Thymus (tissue), 14 donors: ENCODE measurements at places on chromosomes 7 and 10. TPM values are rescaled to one million over a fixed set of nuclear protein-coding genes. Genes with fewer than 3 reads are reported as not detected.

Gene PTPRN2
- total RNA-seq: 1.7 TPM

Gene ANKRD2
- 0.05 TPM for total RNA-seq

Gene CFAP69
- total RNA-seq: 0.47 TPM

Gene KIN
- total RNA-seq: 16.1 TPM

Gene DGKI
- total RNA-seq: 0.33 TPM

Gene GIMAP8
- total RNA-seq: 6.1 TPM

Gene ARHGAP22
- total RNA-seq: 8.5 TPM

Gene MBL2
- 0.05 TPM for total RNA-seq

Gene C10orf53
- not detected for total RNA-seq

Gene ASB10
- total RNA-seq: not detected

Gene HGF
- 1.2 TPM for total RNA-seq

Gene GPR26
- 0.09 TPM for total RNA-seq

Gene TMEM176B
- total RNA-seq: 23.4 TPM

Gene OR2A5
- not detected for total RNA-seq

Gene VWA2
- total RNA-seq: 7.0 TPM

Gene LRGUK
- 0.42 TPM for total RNA-seq

Gene INTS1
- 19.6 TPM for total RNA-seq

Gene PRSS1
- 0.76 TPM for total RNA-seq

Gene WDFY4
- 25.1 TPM for total RNA-seq

Gene TRIM56
- 6.9 TPM for total RNA-seq

Gene NAT16
- not detected for total RNA-seq

Gene POLL
- total RNA-seq: 5.4 TPM

Gene PALD1
- total RNA-seq: 7.3 TPM

Gene POLD2
- 79.6 TPM for total RNA-seq

Gene WASL
- total RNA-seq: 3.6 TPM
